ENCODE measurements at places on chromosomes 2 and 18.

GRCh38 chr2:101763496-101764333, 66.2 kb downstream of the MAP4K4 start:
- DNase-seq, result no peak

GRCh38 chr2:100104718-100105677, 37.4 kb downstream of the AFF3 start:
- peak; percentile 73 for DNase-seq

DNA sequence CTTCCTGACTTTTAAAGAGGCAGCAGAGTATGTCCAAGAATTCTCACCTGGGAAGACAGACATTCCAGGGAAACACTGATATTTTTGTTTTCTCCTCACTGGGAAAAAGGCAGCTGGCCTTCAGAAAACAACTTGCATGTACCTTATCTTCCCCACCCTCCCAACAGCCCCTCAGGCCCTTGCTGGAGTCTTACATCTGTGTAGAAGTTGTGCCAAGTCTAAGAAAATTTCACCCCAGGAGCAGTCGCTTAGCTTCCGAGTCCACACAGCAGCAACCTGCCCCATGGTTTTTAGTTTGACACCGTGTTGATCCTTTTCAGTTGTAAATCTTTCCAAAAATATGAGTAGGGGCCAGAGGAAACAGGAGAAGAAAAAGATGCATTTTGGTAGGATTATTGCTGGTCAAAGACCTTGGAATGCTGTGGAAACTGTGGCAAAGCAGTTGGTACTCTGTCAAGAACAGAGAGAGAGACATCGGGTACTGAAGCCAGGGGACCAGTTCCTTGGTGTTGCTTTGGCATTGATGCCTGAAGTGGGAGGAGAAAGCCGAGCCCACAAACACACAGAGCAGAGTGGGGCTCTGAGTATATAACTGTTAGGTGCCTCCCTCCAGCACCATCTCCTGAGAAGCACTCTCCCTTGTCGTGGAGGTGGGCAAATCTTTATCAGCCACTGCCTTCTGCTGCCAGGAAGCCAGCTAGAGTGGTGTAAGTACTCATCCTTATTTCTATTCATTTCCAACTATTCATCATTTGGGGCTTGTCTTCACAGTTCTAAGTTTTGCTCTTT, at the start of gene SLC14A1:
Gene SLC14A1 (plus strand): TSS at position 615 of the 789 bp plus-strand sequence. CDS start 6,140 bp downstream, outside the sequence.
- no peak for DNase-seq

DNA sequence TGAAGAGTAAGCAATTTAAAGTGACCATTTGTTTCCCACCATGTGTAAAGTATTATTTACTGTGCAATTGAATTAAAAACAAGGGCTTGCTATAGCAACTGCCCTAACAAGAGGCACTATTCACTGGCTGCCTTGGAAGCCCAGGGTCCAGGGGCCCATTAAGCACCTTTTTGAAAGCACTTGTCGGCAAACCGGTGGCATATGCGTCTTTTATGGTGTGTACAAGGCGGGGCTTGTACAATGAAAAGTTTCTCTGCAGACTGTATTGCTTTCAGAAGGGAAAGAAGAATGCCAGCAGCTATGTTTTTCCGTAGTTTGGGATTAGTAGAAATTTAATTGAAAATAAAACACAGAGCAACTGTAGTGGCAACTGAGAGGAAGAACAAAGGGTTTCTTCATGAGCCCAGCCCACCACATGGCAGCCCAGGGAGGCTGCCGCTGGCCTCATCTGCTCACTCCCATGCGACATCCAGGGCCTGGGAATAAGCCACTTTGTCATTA, 279.5 kb upstream of the PARD3B start:
- peak; percentile 61 for DNase-seq

DNA sequence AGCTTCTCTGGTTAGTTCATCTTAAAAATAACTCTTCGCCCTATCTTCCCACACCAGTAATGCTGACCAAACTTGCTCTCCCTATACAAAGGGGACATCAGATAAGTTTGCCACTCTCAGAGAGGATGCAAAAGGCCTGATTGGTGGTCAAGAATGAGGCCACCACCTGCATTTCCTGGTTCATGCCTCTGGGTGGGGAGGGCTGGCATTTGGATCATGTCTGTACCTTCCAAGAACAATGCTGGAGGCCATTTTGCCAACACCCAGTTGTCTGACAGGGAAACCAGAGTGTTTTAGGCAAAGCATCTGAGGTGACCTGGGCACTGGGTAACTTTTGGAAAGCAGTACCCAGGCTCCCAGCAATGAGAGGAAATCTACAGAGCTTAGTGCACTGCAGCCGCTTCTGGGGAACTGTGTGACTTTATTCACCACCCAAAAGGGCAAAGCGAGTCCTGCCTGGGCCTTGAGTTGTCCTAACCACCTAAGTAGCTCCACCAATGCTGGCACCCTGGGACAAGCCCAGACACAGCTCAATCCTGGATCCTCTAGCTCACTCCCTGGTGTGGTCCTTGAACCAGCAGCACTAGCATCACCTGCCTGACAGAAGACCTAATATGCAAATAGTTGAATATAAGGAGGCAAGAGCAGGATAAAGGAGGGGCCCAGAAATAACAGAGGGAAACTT, 35.1 kb downstream of the CAPN13 start:
- no peak for DNase-seq

GRCh38 chr2:46679761-46680160, 200.4 kb downstream of the TMEM247 start:
- DNase-seq, result no peak

DNA sequence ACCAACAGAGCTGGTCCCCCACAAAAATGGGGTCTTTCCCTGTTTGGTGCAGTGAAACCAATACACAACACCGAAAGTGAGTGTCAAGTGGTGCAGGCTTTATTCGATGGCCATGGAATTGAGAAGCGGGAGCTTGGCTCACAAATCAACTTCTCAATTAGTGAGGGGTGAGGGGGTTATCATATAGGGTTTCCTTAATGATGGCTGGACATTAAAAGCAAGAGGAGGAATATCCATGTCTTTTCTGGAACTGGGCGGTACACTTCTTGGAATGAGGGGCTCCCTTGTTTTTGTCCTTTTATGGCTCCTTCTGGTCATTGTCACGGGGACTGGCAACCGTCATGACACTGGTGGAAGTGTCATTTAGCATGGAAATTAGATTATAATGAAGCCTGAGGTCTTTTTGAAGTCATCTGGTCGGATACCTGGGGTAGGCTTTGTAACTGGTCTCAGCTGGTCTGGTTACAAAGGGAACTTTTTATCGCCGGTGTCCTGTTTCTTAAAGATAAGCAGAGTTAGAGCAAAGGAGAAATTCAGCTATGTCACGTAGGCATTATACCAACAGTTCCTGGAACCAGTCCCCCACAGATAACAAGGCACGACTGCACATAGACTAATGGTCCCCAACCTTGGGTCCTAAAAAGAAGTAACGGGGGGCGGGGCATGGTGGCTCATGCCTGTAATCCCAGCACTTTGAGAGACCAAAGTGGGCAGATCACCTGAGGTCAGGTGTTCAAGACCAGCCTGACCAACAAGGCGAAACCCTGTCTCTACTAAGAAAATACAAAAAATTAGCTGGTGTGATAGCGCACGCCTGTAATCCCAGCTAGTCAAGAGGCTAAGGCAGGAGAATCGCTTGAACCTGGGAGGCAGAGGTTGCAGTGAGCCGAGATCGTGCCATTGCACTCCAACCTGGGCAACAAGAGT, 93.5 kb upstream of the NDUFV2 start:
- no peak for DNase-seq

DNA sequence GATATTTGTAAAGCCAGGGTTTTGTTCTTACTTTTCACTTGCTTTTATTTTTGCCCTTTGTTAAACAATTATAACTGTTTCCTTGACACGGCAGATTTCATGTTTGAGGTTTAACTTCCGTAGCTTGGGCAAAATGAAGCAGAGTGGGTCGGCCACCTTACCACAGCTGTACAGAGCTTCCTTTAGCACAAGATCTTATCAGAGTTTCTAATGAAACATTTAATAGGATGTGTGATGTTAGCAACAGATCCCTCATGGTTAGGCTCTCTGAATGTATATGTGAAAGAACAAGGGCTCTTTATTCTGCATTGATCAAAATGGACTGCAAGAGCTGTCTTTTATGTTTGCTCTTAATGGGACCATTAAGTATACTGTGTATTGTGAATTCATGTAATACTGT, 22.3 kb downstream of the RNF125 start:
- no peak for DNase-seq

DNA sequence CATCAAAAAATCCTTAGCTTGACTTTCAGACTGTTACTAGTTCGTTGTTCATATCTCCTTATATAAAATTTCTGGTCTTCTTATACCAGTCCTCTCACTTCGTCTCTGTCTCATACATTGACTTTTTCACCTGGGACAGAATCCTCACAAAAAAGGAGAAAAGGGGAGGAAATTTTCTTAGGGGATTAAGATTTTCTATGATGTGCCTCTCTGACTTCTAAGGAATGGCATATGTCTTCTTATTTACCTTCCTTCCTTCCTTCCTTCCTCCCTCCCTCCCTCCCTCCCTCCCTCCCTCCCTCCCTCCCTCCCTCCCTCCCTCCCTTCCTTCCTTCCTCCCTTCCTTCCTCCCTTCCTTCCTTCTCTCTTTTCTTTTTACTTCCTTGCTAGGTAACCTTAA, 27.9 kb downstream of the KCNE4 start:
- no peak for DNase-seq

GRCh38 chr18:69000366-69000765, 202.5 kb downstream of the CCDC102B start:
- no peak for DNase-seq

GRCh38 chr18:36468161-36468560, 170.6 kb downstream of the FHOD3 start:
- no peak for DNase-seq

All from lung (tissue), 17 donors.